ENCODE measurements at places on chromosomes 7 and 10.

GRCh38 chr10:124043310-124044142 lies 49.9 kb downstream of the CHST15 start:
- no peak for DNase-seq

DNA sequence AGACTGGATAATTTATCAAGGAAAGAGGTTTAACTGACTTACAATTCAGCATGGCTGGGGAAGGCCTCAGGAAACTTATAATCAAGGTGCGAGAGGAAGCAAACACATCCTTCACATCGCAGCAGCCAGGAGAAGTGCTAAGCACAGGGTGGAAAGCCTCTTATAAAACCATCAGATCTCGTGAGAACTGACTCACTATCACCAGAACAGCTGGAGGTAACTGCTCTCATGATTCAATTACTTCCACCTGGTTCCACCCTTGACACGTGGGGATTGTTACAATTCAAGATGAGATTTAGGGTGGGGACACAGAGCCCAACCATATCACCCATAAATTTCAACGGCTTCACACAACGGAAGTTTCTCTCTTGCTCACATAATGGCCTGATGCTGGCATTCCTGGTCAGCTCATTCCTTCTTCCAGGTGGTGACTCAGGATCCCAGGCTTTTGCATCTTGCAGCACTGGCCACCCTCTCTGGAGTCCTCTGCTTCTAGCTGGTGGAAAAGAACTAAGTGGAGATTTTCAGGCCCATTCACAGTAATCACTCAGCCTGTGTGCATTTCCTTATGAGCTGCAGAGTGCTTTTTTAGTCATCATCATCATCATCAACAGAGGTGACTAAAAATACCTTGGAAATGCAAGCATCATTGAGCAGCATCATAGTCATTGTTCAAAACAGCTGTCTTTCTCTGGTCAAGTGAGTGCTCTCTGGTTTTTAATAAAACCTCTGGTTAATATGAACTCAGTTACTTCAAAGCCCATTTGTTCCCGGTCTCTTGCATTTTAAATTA lies 308.1 kb downstream of the SFMBT2 start:
- DNase-seq: no peak

GRCh38 chr10:30092151-30092790 lies 32.9 kb upstream of the JCAD start:
- no peak for DNase-seq

DNA sequence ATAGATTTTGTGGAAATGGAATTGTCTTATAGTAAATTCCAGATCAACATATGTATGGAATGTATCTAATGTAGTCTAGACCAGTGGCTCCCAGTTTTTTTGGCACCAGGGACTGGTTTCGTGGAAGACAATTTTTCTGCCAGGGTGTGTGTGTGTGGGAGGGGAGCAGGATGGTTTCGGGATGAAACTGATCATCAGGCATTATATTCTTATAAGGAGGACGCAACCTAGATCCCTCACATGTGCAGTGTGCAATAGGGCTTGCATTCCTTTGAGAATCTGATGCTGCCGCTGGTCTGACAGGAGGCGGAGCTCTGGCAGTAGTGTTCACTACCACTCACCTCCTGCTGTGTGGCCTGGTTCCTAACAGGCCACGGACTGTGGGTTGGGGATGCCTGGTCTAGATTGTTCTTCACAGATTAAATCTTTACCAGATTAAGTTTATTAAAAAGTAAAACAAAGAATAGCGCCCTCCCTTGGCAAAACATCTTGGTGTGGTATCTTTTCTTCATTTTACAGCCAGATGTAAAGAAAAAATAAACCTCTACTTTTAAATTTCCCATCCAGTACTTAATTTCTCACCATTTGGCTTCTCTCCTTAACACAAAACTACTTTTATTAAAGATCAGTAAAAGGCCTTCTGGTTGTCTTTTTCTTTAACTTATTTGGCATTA lies 48.4 kb downstream of the SEPTIN7 start:
- no peak for DNase-seq

GRCh38 chr7:118202061-118202460 lies 18.1 kb downstream of the LSM8 start:
- DNase-seq: no peak

GRCh38 chr7:156368053-156368843 lies 272.3 kb upstream of the RNF32 start:
- DNase-seq: no peak

- DNase-seq: no peak
Measured at GRCh38 chr7:67359900-67360299, 363.3 kb downstream of the TYW1 start.

DNA sequence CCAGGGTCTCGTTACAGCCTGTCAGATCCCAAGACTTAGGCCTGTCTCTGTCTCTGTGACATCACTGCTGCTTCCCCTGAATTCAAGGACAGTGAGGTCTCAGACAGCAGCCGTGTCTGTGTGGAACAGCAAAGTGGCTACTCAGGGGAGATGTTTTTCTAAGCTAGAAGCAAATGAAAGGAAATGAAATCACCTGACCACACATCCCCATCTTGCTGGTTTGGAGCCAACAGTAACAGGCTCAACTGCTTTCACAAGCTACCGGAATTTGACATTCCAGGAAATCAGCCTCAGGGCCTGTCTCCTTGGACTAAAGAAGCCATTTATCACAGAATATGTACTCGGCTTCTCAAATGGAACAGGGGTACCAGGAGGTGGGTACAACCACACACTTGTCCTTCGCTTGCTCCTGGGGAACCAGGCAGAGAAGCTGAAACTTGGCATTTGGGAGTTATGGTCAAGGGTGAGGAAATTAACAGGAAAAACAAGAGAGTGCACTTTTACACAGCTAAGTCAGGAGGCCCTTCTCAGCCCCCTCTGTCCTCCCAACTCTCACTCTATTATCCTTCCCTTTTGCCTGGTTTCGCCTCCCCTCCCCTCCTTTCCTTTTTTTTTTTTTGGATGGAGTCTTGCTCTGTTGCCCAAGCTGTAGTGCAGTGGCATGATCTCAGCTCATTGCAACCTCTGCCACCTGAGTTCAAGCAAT lies 73.2 kb downstream of the SPDYE5 start:
- DNase-seq: no peak

DNA sequence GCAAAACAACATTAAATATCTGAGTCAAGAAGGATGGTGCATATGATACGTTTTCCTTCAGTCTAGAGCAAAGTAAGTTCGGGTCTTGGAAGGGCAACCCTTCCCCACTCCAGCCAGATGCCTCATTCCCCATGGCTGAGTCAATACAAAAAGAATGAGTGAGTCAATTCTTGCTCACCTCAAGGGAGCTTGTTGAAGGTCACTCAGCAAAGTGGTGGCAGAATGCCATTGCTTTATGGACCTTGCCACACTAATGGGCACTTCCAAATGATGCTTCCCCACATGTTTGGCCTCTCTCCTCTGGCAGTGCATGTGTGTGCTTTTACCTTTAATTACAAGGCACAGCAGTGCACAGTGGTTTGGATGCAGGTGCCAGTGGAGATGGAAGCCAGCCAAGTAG lies 296.5 kb downstream of the SORCS3 start:
- no peak for DNase-seq

DNA sequence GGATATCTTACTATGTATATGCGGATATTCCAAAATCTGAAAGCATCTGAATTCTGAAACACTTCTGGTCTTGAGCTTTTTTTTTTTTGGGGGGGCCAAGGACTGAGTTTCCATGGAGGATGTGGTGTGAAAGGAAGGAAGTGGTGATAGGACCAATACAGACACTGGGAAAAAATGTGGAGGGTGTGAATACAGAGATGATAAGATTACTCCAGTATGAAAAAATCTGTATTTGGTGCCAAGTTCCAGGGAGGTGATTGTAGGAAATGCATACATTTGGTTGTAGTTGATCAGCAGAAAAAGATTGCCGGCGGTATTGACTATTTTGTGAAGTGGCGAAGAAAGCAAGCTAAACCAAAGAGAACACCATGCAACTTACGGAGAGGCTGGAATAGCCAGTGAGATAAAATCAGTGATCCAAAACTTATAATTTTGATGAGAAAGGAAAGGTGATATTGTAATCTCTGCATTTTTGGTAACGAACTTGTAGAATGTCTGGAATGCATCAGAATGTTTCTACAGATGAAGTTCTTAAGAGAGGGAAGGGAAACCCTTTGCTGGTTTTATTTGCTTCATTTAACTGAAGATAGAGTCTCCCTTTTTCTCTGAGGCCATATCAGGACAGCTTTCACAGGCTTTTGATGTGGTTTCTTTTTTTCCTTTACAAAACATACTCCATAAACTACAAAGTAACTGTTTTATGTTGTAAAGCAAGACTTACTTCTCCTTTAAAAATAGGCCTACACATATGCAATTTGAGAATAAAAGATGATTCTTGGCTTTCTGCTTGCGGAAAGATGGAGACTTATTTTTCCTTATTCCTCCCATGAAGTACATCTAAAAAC lies 6.0 kb downstream of the WDR37 start:
- DNase-seq: no peak

- DNase-seq: no peak
Measured at GRCh38 chr7:28748933-28749584, 209.1 kb downstream of the TRIL start.

- DNase-seq: no peak
Measured at GRCh38 chr10:17805330-17805729, 3.8 kb upstream of the MRC1 start.

DNA sequence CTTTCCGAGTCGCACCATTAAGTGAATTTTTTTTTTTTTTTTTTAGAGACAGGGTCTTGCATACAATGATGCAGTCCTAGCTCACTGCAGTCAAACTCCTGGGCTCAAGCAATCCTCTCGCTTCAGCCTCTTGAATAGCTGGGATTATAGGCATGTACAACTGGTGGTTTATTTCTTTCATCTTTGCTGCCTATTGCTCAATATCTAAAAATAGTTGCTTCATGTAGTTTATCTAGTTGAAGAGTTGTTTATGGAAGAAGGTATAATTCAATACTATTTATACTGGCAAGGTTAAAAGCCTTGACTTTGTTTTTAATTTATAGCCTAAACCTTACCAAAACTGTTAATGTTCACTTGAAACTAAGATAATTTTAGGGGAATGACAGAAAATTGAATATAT lies 66.9 kb downstream of the SEMA3D start:
- DNase-seq: no peak

- no peak for DNase-seq
Measured at GRCh38 chr10:63608511-63608910, 87.3 kb downstream of the REEP3 start.

- no peak for DNase-seq
Measured at GRCh38 chr7:70734411-70734810, 397.5 kb upstream of the GALNT17 start.

GRCh38 chr7:9407816-9408215 lies 974.4 kb downstream of the NXPH1 start:
- DNase-seq: no peak

- DNase-seq: peak; percentile 77
Measured at GRCh38 chr10:6269953-6270867, 67.5 kb downstream of the PFKFB3 start.

DNA sequence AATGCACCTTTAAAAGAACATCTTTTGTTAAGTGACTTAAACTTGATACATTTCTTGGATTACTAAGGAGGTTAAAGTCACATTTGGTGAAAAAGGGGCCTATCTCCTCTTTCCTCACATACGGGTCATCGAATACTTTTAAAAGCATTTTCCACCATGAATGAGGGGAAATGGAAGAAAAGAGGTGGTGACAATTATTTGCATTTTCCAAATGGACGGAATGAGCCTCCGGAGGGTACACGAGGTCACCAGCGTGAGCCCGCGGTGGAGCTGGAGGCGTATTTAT lies 1.0 kb upstream of the BMPR1A start:
- DNase-seq: no peak

DNA sequence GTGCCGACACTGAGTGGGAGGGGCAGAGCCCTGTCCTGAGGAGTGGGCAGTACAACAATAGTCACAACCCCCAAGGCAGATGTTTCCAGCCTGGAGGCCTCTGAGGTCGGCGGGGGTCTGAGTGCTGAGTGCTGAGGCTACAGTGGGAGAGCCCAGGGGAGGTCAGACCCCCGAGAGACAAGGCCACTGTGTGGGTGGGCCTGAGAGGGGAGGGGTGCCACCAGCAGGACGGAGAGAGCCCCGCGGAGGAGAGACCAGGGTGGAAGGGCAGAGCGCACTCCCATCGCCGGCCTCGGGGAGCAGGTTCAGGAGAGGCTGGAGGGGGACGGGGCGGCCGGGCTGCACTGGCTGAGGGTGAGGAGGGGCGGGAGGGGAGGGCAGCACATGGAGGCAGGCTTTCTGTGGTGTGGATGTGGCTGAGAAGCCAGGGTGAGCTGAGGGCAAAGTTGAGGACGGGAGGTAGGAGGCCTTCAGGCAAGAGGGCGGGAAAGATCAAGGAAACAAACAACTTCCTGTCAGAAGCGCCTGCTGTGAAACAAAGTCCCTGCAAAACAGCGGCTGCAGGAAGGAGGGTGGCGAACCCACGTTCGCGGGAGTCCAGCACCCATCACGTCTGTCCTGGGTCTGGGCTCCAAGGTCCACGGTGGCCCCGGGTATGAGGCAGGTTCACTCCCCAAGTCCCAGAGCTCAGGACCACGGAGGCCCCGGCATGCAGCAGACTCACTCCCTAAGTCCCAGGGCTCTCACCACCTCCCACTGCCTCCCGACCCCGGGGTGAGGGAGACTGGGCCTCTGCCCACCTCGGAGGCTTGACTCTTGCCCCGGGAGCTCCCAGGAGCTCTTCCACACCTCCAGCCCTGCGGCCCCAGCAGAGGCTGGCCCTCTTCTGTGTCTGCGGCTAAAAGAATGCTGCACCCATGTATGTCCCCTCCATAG lies 76.8 kb upstream of the NKX6-2 start:
- no peak for DNase-seq

DNA sequence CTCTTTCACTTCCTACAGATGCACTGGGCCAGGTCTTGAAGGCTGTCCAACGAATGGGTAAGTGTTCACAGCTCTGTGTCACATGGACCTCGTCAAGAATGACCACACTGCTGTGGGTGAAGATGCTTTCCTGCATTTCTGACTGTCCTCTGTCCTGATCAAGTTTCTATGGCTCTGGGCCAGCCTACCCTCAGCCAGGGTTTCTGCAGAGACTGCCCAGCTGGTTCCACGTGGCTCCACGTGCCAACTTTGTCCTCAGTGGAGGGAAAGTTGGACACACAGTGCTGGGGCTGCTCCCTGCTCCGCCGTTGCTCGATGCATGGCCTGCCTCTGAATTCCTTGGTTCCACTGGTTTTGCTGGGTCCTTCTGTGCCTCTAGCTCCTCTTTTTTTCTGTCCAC lies 152.3 kb downstream of the EGFR start:
- no peak for DNase-seq

DNA sequence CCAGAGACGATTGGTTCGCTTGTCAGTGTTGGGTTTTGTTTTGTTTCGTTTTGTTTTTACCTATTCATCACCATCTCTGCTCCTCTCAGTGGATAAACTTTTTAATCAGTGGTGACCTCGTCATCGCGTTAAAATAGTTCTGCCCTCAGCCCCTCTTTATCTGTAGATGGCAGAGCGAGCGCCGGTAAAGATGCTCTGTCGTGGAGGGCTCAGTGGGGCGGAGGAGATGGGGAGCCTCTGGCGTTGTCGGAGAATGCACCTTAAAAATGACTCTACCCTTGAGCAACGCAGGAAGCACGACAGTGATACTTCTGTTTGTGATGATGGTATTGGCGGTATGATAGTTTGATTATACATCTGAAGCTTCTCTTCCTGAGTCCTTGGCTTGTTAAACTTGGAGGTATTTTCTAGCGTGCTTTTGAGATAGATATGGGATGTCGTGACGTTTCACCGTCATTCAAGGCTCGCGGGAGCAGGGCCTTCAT lies 554 bp downstream of the CSGALNACT2 start:
- peak; percentile 67 for DNase-seq

Measured in CD4-positive, alpha-beta T cell treated with Interleukin-15 for 4 hours (primary cell).